ENCODE measurements at places on chromosomes 3 and 15. TPM values are rescaled to one million over a fixed set of nuclear protein-coding genes. Genes with fewer than 3 reads are reported as not detected.

MEGF11 gene
- total RNA-seq = not detected

THOC7 gene
- total RNA-seq = 13.8 TPM

BBX gene
- total RNA-seq = 18.0 TPM

ANKRD63 gene
- total RNA-seq = not detected

THAP10 gene
- 3.1 TPM for total RNA-seq

COL7A1 gene
- total RNA-seq = 22.2 TPM

CLDND1 gene
- total RNA-seq = 171 TPM

EIF4E3 gene
- total RNA-seq = 4.4 TPM

KCNAB1 gene
- 15.1 TPM for total RNA-seq

PSTPIP1 gene
- total RNA-seq = 14.6 TPM

EPHB3 gene
- total RNA-seq = 1.2 TPM

CTXND1 gene
- total RNA-seq = 0.11 TPM

STRA6 gene
- total RNA-seq = not detected

SCAANT1 gene
- total RNA-seq = not detected

KIF7 gene
- 39.1 TPM for total RNA-seq

RAB27A gene
- 17.9 TPM for total RNA-seq

AGBL1 gene
- total RNA-seq = not detected

DAPK2 gene
- 2.4 TPM for total RNA-seq

GOLGA6L7 gene
- not detected for total RNA-seq

FBXL22 gene
- total RNA-seq = 0.43 TPM

ITIH4 gene
- 9.8 TPM for total RNA-seq

HTR3E gene
- total RNA-seq = not detected

CCDC54 gene
- not detected for total RNA-seq

CTXN2 gene
- not detected for total RNA-seq

ZIC4 gene
- total RNA-seq = not detected

RNF111 gene
- 12.2 TPM for total RNA-seq

CYP19A1 gene
- total RNA-seq = 95.7 TPM

HGD gene
- total RNA-seq = 19.2 TPM

MME gene
- total RNA-seq = 1.5 TPM

PLXNA1 gene
- 79.8 TPM for total RNA-seq

NRROS gene
- total RNA-seq = 22.6 TPM

MRPL46 gene
- total RNA-seq = 29.7 TPM

Data from ascending aorta (tissue), 2 donors.